ENCODE measurements at places on chromosomes 1 and 21. TPM values are rescaled to one million over a fixed set of nuclear protein-coding genes. Genes with fewer than 3 reads are reported as not detected.

- peaks cover 29% of the 10 kb centered on the region for H3K27me3 ChIP-seq
- peaks cover 5% of the 10 kb centered on the region for H3K4me1 ChIP-seq
- H3K4me3 ChIP-seq: no peak overlapping the region
- DNase-seq: no peak
- H3K27ac ChIP-seq: no peak overlapping the region
Measured at GRCh38 chr21:38507374-38507942, 9.2 kb upstream of the ERG start.

DNA sequence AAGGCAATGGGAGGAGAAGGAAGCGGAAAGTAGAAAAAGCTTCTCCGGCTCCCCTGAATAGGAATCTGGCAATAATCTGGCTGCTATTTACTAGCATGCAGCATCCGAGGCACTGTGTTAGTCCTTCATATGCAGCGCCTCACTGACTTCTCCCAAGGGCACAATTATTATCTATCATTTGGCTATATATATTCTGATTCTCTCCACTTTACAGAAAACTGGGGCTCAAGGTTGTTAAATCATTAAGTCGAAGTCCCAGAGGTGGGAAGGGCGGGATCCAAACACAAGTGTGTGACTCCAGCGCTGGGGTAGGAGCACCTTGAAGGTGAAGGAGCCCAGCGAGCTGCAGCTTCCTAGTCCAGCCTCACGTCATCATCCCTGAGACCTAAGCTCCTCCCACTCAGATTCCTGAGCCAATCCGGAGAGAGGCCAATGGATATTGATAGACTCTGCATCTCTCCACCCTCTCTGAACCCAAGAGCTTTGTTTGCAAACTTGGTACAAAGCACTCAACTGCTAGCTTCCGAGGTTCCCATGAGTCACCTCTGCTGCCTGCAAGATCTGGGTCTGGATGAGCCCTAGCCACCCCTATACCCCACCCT is 16.6 kb upstream of the EYA3 start:
- no peak for DNase-seq
- H3K27ac ChIP-seq: no peak overlapping the region
- no peaks in the 10 kb centered on the region for H3K4me1 ChIP-seq
- H3K27me3 ChIP-seq: peaks cover 19% of the 10 kb centered on the region
- H3K4me3 ChIP-seq: no peak overlapping the region
- H3K36me3 ChIP-seq: no peaks in the 10 kb centered on the region

The RAB3B gene
- total RNA-seq: 0.09 TPM

The SPRR2B gene
- total RNA-seq: not detected

DNA sequence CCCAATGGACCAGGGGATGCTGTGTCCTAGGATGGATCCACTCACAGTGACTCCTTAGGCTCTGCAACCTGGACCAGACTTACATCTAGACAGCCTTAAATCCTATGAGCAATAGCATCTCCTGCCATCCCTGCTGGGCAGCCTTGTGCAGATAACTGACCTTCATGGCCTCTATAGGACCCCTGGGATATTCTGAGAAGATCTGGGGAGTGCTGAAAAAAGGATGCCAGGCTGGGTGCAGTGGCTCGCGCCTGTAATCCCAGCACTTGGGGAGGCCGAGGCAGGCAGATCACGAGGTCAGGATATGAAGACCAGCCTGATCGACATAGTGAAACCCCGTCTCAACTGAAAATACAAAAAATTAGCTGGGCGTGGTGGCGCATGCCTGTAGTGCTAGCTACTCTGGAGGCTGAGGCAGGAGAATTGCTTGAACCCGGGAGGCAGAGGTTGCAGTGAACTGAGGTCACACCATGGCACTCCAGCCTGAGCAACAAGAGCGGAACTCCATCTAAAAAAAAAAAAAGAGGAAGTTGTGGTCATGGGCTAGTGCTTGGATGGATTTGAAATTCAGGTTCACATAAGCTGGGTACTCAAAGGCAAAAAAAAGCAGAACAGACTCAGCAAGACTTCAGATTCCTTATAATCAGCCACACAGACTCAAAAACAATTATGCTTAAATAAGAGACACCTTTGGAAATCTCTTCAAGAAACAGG is 10.9 kb upstream of the SH2D1B start:
- no peaks in the 10 kb centered on the region for H3K36me3 ChIP-seq
- peaks cover 22% of the 10 kb centered on the region for H3K27me3 ChIP-seq
- H3K4me1 ChIP-seq: no peaks in the 10 kb centered on the region
- no peak overlapping the region for H3K27ac ChIP-seq
- no peak for DNase-seq

The FCRL1 gene
- total RNA-seq: not detected

The LAMC2 gene
- 1.2 TPM for total RNA-seq

The IFI44L gene
- 21.4 TPM for total RNA-seq

DNA sequence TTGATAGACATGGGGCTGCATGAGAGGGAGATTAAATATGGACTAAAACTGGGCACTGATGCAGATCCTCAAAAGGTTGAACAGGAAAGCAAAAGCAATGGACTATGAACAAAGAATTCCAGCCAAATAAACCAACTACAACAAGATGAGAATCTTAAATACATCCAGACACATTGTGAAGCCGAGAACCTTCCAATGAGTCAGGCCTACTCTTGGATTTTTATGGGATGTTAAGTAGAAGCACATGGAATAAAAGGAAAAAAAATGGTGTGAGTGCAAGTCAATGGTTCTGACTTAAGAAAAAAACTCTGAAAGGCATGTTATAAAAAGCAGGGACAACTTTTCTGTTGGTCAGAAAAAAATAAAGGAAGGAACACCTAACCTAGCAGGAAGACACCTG is 227.2 kb downstream of the DPYD start:
- DNase-seq: no peak
- H3K4me1 ChIP-seq: no peaks in the 10 kb centered on the region
- H3K36me3 ChIP-seq: peaks cover 2% of the 10 kb centered on the region

- peaks cover 5% of the 10 kb centered on the region for H3K27me3 ChIP-seq
- no peak overlapping the region for H3K27ac ChIP-seq
- no peaks in the 10 kb centered on the region for H3K36me3 ChIP-seq
- DNase-seq: no peak
- peaks cover 78% of the 10 kb centered on the region for H3K4me1 ChIP-seq
Measured at GRCh38 chr1:23906731-23907130, 6.4 kb downstream of the CNR2 start.
